Neural progenitor cell (in vitro differentiated cells): ENCODE measurements at places on chromosomes 2 and 18. TPM values are rescaled to one million over a fixed set of nuclear protein-coding genes. Genes with fewer than 3 reads are reported as not detected.

M1AP gene
- total RNA-seq = 0.75 and 3.7 TPM in 2 replicates

INPP5D gene
- total RNA-seq = 2.9 and 4.2 TPM in 2 replicates

CELF4 gene
- total RNA-seq = 0.50 and 1.8 TPM in 2 replicates

NTSR2 gene
- total RNA-seq = not detected in 2 replicates

UGT1A9 gene
- not detected in 2 replicates for total RNA-seq

GRCh38 chr18:46536215-46536874 is 120.7 kb downstream of the LOXHD1 start:
- DNase-seq = no peak
- no peaks in the 10 kb centered on the region for H3K36me3 ChIP-seq
- H3K4me1 ChIP-seq = no peaks in the 10 kb centered on the region
- no peak overlapping the region for H3K27ac ChIP-seq
- no peaks in the 10 kb centered on the region for H3K27me3 ChIP-seq

DNA sequence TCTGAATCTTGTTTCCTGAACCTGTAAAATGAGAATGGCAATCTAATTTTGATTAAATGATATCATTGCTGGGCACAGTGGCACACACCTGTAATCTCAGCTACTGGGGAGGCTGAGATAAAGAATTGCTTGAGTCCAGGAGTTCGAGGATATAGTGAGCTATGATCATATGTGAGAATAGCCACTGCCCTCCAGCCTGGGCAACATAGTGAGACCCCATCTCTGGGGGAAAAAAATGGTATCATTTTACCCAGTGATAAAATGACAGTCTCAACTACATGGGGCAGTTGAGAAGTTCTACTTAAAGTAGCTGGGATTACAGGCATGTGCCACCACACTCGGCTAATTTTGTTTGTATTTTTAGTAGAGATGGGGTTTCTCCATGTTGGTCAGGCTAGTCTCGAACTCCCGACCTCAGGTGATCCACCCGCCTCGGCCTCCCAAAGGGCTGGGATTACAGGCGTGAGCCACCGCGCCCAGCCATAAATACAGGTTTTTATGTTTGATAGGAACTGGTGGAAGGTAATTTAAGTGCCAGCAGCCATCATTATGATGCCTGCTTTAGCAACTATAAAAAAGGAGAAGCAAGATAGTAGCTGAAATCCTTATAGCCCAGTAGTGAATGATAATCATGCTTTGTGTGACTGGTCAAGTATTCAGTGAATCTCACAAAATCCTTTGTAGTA is 17.0 kb downstream of the BZW1 start:
- no peaks in the 10 kb centered on the region for H3K27me3 ChIP-seq
- DNase-seq = no peak
- no peaks in the 10 kb centered on the region for H3K4me1 ChIP-seq
- H3K4me3 ChIP-seq = no peak overlapping the region
- H3K27ac ChIP-seq = no peak overlapping the region

DNA sequence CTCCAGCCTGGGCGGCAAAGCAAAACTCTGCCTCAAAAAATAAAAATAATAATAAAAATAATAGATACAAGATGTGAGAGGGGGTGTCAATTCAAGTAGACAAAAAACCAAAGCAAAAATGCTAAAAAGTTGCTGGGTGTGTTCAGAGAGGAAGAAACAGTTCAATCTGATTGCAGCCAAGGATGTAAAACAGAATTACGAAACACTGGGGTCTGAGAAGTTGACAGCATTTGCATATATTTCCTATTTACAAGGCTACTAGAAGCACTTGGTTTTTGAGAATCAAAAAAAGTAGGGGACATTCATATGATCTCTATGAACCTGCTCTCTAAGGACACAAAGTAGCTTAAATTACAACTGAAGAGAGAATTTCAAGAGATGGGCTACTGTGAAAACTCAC is 7.6 kb downstream of the TRIP12 start:
- H3K27ac ChIP-seq = no peak overlapping the region
- no peak overlapping the region for H3K4me3 ChIP-seq
- DNase-seq = no peak
- no peaks in the 10 kb centered on the region for H3K36me3 ChIP-seq

- no peak overlapping the region for H3K27ac ChIP-seq
- peaks cover 22% of the 10 kb centered on the region for H3K27me3 ChIP-seq
- H3K4me1 ChIP-seq = no peaks in the 10 kb centered on the region
- no peaks in the 10 kb centered on the region for H3K36me3 ChIP-seq
- DNase-seq = peak; percentile 77
Observed at GRCh38 chr2:119517433-119517832, 6.8 kb downstream of the SCTR start.

DNA sequence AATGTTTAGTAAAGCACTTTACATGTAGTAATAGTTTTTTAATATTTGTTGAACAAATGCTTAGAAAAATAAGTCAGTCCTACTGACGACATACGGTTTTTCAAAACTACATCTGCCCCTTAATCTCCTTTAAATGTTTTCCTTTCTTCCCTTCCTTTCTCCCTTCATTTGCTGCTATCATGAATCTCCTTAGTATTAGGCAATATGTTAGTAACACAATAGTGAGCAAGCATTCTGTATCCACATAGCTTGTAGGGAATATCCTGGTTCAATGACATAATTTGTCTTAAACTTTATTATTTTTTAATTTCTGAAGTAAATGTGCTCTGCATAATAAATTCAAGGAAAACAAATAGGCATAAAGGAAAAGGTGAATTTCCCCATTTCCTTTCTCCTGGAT is 79.1 kb downstream of the ACSL3 start:
- no peaks in the 10 kb centered on the region for H3K27me3 ChIP-seq
- no peaks in the 10 kb centered on the region for H3K4me1 ChIP-seq
- DNase-seq = no peak
- H3K36me3 ChIP-seq = peaks cover 13% of the 10 kb centered on the region
- H3K27ac ChIP-seq = no peak overlapping the region

DNA sequence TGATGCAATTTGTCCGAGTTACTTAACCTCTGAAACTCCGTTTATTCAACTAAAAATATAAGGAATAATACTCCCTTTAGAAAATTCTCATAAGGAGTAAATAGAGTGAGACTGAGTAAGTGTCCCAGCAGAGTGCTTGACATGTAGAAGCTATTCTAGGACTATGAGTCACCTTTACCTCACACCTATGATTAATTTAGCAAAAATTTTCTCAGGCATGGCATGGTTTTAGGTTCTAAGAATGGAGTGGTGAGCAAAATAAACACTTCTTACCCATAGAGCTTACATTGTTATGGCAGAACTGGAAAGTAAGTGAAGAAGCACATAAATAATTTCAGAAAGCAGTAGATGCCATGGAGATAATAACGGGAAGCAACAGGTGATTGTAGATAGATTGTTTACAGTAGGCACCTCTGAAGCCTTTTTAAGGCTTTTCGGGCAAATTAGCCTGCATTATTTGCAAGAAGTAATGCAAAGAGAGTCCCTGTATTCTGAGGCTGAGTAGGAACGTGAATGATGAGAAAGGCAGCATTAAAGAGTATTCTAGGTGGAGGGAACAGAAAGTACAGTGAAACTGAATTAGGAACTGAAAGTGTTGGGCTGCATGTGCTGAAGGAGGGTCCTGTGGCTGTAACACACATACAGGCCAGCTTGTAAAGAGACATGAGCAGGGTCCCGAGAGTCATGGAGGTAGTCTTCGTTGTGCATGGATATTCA is 209.2 kb downstream of the ZNF407 start:
- H3K27me3 ChIP-seq = no peaks in the 10 kb centered on the region
- H3K4me3 ChIP-seq = no peak overlapping the region
- no peak for DNase-seq
- no peaks in the 10 kb centered on the region for H3K4me1 ChIP-seq

DNA sequence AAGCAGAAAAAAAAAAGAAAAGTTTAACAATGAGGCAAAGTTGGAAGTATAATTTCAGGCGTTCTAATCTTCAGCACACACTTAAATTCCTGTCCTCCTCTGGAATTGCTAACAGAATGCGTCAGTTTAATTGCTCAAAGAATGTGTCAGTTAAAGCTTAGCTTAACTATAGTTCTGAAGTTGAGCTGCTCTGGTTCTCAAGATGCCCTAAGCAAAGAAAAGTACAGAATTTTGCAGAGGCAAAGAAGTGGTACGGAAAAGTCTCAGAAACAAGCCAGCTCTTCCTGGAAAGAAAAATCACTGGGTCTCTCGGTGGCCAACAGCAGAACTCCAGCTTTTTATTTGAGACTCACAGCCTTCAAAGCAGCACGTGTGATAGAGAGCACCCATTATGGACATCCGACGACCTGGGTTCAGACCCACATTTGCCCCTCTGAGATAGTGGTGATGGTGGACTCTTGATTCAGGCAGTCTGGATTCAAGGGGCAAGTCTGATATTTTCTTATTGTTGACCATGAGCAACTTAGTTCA is 22.2 kb upstream of the MYO3B start:
- H3K36me3 ChIP-seq = no peaks in the 10 kb centered on the region
- no peak for DNase-seq
- H3K27ac ChIP-seq = no peak overlapping the region
- no peak overlapping the region for H3K4me3 ChIP-seq

DNA sequence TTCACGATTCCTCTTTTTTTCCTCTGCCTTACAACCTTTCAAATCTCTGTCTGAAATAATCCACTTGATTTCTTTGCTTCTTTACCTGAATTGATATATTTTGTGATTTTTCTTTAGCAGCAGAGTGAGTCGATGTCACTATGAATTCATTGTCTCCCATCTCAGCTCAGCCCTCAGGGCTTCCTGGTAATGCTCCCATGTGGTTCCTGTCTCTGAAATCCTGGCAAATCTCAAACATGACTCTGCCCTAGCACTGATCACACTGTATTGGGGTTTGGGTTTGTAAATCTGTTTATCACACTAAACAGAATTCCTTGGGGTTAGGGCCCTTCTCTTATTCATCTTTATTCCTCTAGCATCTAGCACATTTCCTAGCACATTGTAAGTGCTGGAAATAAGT is 43.0 kb upstream of the MSTN start:
- no peaks in the 10 kb centered on the region for H3K36me3 ChIP-seq
- peaks cover under 1% of the 10 kb centered on the region for H3K4me1 ChIP-seq
- H3K27me3 ChIP-seq = no peaks in the 10 kb centered on the region
- H3K27ac ChIP-seq = no peak overlapping the region

GRCh38 chr18:77032181-77032701 is 100.3 kb downstream of the MBP start:
- H3K36me3 ChIP-seq = no peaks in the 10 kb centered on the region
- H3K4me1 ChIP-seq = no peaks in the 10 kb centered on the region
- no peak overlapping the region for H3K27ac ChIP-seq
- no peak for DNase-seq

DNA sequence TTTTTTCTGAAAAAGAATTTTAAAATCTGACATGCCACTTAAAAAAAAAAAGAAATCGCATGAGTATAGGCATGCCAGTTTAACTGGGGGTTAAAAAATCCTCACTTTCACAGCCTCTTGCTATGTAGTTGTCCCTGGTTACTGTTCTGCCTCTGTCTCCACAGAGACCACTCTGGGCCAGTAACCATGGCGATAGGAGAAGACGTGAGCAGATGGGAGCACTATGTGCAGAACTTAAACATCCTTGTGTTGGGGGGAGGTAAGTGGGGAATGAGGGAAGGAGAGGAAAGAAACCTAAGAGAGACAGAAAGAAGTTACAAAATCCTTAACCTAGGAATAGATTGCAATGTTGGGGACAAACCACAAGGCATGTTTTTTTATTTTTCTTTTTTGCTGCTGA is 75.9 kb upstream of the CYRIA start:
- no peaks in the 10 kb centered on the region for H3K36me3 ChIP-seq
- H3K4me3 ChIP-seq = no peak overlapping the region
- H3K27ac ChIP-seq = no peak overlapping the region
- H3K27me3 ChIP-seq = no peaks in the 10 kb centered on the region
- no peak for DNase-seq

GRCh38 chr2:126482582-126483464 is 173.1 kb upstream of the GYPC start:
- no peaks in the 10 kb centered on the region for H3K36me3 ChIP-seq
- H3K27me3 ChIP-seq = no peaks in the 10 kb centered on the region
- peaks cover 3% of the 10 kb centered on the region for H3K4me1 ChIP-seq
- H3K27ac ChIP-seq = no peak overlapping the region
- H3K4me3 ChIP-seq = no peak overlapping the region
- DNase-seq = peak; percentile 72

DNA sequence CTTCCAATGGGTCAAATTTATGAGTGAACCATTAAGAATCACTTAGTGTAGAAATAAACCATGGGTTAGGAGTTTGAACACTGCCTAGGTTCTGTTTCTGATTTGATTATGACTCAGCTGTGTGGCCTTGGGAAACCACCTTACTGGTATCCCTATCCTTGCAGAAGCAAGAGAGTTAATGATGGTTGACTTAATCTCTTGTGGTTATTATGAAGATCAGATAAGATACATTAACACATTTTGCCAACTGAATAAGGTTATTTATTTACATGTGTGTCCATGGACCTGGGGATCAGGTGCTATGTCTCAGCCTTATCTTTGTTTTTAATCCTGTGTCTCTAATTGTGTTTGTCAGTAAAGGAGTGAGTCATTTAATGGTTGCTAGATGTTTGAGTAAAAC is 5.4 kb upstream of the KCNJ13 start:
- H3K4me1 ChIP-seq = peaks cover 18% of the 10 kb centered on the region
- DNase-seq = no peak
- no peak overlapping the region for H3K4me3 ChIP-seq
- no peaks in the 10 kb centered on the region for H3K36me3 ChIP-seq

DNA sequence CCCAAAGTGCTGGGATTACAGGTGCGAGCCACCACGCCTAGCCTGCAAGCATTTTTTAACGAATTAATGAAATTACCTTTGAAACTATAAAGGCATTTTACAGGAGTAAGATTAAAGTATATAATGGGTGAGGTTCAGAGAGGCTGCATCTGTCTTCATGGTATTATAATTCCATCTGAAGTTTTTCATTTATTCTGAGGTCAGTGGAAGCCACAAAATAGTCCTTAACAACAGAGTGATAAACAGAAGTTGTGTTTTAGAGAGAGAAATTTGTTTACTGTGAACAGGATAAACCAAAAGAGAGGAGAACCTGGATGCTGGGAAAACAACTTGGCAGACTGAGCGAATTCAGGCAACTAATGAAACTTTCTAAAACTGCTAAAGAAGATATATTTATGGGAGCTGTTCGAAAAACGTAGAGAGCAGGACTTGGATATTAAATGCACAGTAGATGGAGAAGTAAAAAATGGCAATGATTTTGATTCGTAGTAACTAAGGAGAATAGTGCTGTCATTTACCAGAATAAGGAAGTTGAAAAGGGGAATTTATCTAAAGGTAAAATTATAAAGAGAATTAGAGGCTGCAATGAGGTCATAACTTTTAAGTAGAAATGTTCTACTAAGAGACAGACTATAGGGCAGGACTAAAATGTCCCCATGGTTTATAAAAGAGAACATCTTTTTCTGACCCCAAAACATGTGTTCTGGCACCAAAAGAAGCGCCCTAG is 37.9 kb upstream of the ITGA4 start:
- H3K36me3 ChIP-seq = no peaks in the 10 kb centered on the region
- H3K27ac ChIP-seq = no peak overlapping the region
- no peak for DNase-seq
- H3K4me1 ChIP-seq = peaks cover 21% of the 10 kb centered on the region

DNA sequence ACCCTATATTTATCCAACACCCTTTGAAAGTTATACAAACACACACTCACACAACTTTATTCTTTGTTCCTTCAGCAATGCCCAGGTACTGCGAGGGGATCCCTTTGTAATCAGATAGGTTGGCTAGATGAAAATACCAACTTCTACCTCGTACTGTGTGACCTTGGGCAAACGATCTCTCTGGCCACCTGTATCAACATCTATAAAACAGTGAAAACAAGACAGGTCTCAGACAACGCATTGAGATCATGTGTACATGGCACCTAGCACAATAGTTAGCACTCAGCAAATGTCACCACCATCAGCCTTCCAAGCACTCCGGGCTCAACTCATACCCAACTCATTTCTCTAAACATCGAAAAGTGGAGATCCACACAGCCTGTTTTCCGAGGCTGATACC is 118.4 kb upstream of the PPP1CB start:
- H3K4me1 ChIP-seq = peaks cover 10% of the 10 kb centered on the region
- no peaks in the 10 kb centered on the region for H3K27me3 ChIP-seq
- H3K4me3 ChIP-seq = no peak overlapping the region
- H3K36me3 ChIP-seq = no peaks in the 10 kb centered on the region
